Activated T-helper 1 cell treated with anti-CD3 and anti-CD28 coated beads, Interleukin-12 subunit alpha, Interleukin-12 subunit beta, Interleukin-2, Interleukin-4 antibody, amounts not matched to agents 30 ng/mL and 10 ng/mL and 1 ng/mL, durations not matched to agents 14 hours and 24 hours and 36 hours (primary cell): ENCODE measurements at places on chromosomes 1 and 21.

- no peak overlapping the region for H3K4me3 ChIP-seq
- no peak for DNase-seq
- H3K4me1 ChIP-seq, result no peaks in the 10 kb centered on the region
- H3K27me3 ChIP-seq, result peaks cover 17% of the 10 kb centered on the region
- no peak overlapping the region for H3K27ac ChIP-seq
Measured at GRCh38 chr1:29760067-29760564, 523.8 kb downstream of the PTPRU start.

DNA sequence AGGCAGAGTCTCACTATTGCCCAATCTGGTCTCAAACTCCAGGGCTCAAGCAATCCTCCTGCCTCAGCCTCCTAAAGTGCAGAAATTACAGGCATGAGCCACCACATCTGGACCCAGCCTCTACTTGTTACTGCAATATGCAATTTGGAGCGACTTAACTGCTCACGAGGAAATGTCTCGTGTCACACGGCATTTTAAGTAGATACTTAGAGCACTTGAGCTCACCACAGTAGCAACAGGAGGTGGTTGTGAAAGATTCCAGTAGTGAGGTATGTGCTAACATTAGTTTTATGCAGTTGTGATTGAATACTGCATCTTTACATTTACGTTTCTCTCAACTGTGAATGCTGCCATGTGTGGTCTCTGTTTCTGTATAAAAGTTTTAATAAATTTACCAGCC is 5.8 kb upstream of the NDUFV3 start:
- no peaks in the 10 kb centered on the region for H3K36me3 ChIP-seq
- no peak overlapping the region for H3K27ac ChIP-seq
- no peaks in the 10 kb centered on the region for H3K27me3 ChIP-seq
- H3K4me3 ChIP-seq, result no peak overlapping the region
- H3K4me1 ChIP-seq, result peaks cover 2% of the 10 kb centered on the region

GRCh38 chr1:109616391-109616790 is 3.0 kb downstream of the GNAT2 start:
- H3K27ac ChIP-seq, result peak overlapping the region; percentile 32
- H3K27me3 ChIP-seq, result peaks cover 11% of the 10 kb centered on the region
- H3K4me1 ChIP-seq, result peaks cover 40% of the 10 kb centered on the region
- DNase-seq, result no peak
- H3K36me3 ChIP-seq, result peaks cover 1% of the 10 kb centered on the region
- no peak overlapping the region for H3K4me3 ChIP-seq

- H3K27ac ChIP-seq, result no peak overlapping the region
- H3K4me3 ChIP-seq, result no peak overlapping the region
- no peaks in the 10 kb centered on the region for H3K36me3 ChIP-seq
- DNase-seq, result no peak
- H3K27me3 ChIP-seq, result peaks cover 7% of the 10 kb centered on the region
- no peaks in the 10 kb centered on the region for H3K4me1 ChIP-seq
Measured at GRCh38 chr1:232863544-232864275, 58.5 kb downstream of the MAP10 start.

DNA sequence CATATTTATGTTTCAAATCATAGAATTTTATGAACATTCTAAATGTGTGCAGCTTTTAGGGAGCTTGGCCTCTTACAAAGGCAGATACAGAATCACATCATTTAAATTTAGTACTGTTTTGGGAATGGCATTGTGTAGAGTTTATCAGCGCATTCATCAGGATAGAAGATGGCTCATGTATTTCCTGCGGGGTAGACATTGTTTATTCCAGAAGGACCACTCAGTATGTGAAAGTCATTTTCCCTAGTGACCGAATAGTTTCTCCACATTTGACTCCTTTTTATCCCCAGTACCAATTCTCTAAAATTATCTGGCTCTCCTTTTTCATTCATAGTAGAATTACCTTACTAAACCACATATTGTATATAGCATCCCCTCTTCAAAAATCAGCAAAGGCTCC is 981.9 kb upstream of the ADGRL4 start:
- no peak overlapping the region for H3K4me3 ChIP-seq
- no peaks in the 10 kb centered on the region for H3K4me1 ChIP-seq
- H3K27me3 ChIP-seq, result no peaks in the 10 kb centered on the region
- H3K36me3 ChIP-seq, result no peaks in the 10 kb centered on the region
- DNase-seq, result no peak
- no peak overlapping the region for H3K27ac ChIP-seq

- no peak overlapping the region for H3K27ac ChIP-seq
- no peaks in the 10 kb centered on the region for H3K4me1 ChIP-seq
- H3K4me3 ChIP-seq, result no peak overlapping the region
- no peak for DNase-seq
Measured at GRCh38 chr1:94144836-94145235, 23.9 kb upstream of the ABCA4 start.
